ENCODE measurements at places on chromosomes 6 and 20.

DNA sequence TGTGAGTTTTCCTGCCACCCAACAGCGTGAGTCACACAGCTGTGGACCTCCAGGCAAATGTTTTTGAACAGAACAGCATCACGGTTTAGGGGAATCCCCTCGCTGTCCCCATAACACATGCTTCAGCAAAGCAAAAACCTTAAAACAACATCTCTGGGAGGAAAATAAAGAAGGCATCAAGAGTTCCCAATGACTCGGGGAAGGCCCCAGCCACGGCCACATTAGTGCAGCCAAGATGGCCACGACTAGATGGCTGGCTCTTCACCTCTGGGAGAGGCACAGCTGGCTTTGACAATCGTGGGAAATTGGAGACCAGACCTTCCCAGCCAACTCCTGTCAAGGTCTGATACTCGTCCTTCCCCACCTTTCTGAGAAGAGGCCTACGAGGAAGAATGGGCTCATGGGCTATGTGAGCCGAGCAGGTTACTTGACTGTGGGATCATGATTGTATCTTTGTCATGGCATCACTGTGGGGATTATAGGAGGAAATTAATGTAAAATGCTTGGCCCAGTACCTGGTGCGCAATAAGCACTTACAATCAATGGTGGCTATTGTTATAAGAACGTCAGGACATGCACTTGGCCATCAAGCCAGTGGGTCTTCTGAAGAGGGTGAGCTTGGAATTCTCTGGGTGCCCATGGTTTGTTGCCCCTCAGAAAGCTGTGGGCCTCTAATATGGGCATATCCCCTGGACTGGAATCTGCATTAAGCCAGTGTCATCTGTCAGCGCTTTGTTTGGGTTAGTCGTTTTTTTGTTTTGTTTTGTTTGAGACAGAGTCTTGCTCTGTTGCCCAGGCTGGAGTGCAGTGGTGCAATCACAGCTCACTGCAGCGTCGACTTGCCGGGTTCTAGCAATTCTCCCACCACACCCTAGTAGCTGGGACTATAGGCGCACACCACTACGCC lies 43.6 kb downstream of the FGD2 start:
- DNase-seq = no peak

GRCh38 chr6:41345901-41346300 lies 10.5 kb downstream of the NCR2 start:
- no peak for DNase-seq

GRCh38 chr6:142685852-142686506 lies 259.0 kb downstream of the HIVEP2 start:
- DNase-seq = no peak

- DNase-seq = no peak
Observed at GRCh38 chr6:151497905-151498304, 4.1 kb downstream of the CCDC170 start.

- no peak for DNase-seq
Observed at GRCh38 chr6:167279766-167280446, 11.2 kb upstream of the UNC93A start.

- no peak for DNase-seq
Observed at GRCh38 chr20:13813910-13814309, 29.1 kb downstream of the NDUFAF5 start.

- no peak for DNase-seq
Observed at GRCh38 chr6:152598421-152598820, 38.7 kb downstream of the SYNE1 start.

- no peak for DNase-seq
Observed at GRCh38 chr6:43016943-43017334, 2.9 kb downstream of the KLHDC3 start.

DNA sequence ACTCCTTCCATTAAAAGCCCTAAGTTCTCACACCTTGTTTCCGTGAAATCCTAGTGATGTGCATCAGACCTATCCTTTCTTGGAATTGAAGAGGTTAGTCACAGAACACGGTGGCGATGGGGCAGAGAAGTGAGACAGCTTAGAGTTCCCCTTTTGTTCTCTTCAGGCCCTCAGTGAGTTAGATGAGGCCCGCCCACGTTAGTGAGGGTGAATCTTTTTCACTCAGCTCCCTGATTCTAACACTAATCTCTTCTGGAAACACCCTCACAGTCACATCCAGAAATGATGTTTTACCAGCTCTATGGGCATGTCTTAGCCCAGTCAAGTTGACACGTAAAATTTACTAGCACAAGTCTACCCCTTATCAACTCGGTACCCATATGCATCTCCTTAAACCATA lies 172.7 kb upstream of the NOX3 start:
- no peak for DNase-seq

DNA sequence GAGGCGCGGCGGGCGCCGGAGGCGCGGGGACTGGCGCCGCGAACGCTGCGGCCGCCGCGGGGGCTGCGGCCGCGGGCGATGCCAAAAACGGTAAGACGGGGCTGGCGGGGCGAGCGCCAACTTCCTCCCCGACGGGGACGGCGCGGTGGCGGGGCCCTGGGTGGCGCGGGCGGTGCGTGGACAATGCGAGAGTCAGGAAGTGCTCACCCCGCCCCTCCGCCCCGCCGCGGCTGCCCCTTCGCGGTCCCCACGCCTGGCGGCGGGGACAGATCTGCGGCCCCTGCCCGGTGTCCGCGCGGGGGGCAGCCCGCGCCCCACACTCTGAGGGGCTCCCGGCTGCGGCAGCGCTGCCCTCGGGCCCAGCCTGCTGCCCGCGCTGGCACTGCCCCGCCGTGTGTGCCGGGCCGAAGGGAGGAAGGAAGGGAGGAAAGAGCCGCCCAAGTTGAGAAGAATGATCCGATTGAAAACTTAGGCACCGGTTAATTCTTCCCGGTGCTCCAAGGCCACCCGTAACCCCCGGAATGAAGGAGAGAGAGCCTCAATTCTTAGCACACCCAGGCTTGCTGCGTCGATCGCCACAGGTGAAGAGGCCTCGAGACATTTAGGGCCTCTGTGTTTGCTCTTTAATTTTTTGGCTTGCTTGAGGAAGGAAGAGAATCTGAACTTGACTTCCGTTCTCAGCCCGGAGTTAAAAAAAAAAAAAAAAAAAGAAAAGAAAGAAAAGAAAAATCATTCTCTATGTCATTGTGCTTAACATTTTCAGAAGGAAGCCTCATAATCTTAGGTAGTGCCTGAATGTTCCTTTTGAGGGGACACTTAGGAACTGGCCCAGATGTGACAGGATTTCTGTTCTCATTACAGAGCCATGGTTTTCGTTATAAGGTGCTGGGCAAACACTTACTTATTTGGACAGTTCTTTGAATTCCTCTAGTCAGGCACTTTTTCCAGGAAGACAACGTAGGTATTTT lies 982 bp downstream of the HECA start:
- no peak for DNase-seq

DNA sequence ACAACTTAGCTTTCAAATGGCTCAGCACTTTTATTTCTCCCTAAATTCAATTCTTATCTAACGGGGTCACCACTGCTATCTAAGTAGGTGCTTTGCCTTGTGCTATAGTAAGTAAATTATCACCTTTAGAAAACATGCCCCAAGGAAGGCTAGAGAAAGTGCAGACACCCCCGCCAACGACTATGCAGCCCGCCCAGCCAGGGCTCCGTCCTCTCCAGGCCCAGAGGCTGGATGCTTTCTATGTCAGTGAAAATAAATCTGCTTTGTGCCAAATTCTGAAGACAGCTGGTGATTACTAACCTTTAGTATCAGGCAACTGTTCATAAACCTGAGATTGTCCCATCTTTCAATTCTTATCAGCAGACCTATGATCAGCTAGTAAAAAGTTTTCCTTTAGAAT lies 14.3 kb downstream of the KIAA0319 start:
- DNase-seq = no peak

GRCh38 chr6:117464700-117465099 lies 17.8 kb upstream of the DCBLD1 start:
- DNase-seq = no peak

DNA sequence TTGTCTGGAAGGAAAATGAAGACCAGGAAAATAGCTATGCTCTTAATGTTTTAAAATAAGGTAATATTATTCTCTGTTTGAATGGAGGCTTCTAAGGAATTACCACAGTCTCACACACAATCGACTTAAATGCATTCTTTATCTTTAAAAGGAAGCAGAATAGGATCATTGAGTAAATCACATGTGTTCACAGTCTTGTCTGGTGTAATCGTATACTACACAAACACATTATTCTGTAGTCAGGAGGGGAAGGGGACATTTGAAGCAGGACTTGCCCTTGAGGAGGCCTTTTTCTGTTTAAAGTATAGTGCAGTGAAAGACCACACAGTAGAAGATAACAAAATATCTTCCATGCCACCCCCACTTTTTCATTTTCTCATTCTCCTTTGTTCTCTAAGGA lies 20.6 kb upstream of the REV3L start:
- no peak for DNase-seq

GRCh38 chr20:46129955-46130481 lies 11.9 kb downstream of the CD40 start:
- DNase-seq = no peak

- peak; percentile 20 for DNase-seq
Observed at GRCh38 chr6:46781478-46782378, 11.5 kb upstream of the MEP1A start.

- DNase-seq = no peak
Observed at GRCh38 chr6:39561536-39562266, 163.5 kb downstream of the KIF6 start.

DNA sequence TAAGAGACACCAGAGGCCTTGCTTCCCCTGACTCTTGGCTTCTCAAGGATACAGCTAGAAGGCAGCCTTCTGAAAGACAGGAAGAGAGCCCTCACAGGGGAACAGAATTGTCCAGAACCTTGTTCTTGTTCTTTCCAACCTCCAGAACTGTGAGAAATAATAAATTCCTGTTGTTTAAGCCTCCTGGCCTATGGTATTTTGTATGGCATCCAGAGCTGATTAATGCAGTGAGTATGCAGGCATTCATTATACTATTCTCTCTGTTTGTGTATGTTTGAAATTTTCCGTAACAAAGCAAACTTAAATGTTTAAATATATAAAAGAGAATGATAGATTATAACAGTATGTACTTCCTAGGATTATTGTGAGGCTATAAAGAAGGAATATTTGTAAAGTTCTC lies 903.4 kb upstream of the FLRT3 start:
- DNase-seq = no peak

DNA sequence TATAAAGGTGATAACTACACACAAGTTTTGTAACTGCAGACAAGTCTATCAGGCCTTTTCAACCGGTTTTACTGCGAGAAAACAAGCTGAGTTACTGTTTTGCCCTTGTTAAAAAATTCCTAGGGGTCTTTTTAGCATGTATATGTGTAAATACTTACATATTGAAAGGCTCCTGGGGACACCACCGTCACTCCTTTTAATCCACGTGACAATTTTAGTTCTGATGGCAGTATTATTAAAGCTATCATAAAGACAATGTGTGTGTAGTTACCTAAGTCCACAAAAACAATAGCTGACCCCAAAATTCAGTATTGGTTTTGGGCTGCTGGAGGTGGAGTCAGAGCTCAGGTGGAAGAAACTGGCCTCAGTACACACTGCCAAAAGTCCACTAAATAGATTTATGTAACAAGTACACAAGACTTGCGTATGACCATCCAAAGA lies 41.3 kb upstream of the HFE start:
- no peak for DNase-seq

DNA sequence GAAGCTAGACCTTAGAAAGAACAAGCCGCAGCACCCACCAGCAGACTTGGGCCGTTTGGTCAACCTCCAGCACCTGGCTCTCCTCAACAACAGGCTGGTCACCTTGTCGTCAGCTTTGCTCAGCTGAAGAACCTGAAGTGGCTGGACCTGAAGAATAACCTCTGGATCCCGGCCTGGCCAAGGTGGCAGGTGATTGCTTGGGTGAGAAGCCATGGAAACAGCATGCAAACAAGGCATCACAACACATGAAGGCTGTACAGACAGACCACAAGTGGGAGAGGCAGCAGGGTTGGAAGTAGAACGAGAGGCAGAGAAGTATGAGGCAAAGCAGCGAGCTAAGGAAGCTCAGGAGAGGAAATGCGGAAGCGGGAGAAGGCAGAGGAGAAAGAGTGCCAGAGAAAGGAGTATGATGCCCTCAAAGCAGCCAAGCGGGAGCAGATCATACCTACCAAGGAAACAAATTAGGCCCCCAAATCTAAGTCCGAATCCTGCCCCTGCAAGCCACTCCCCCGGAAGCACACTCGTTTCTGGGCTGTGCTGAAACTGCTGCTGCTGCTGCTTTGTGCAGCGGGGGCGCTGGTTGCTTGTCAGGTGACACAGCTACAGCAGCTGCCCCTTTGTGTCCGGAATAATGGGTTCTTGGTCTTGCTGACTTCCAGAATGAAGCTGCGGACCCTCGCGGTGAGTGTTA lies 121.6 kb upstream of the LGSN start:
- DNase-seq = no peak
